Stimulated activated CD4-positive, alpha-beta T cell treated with anti-CD3 and anti-CD28 coated beads, TNF-alpha, amount 100 ng/mL, for 1 hour (primary cell): ENCODE measurements at places on chromosomes 5 and 9.

GRCh38 chr5:160169326-160169725 is 50.1 kb upstream of the PWWP2A start:
- no peak for DNase-seq

GRCh38 chr5:53971131-53971530 is 339.2 kb downstream of the ARL15 start:
- no peak for DNase-seq

DNA sequence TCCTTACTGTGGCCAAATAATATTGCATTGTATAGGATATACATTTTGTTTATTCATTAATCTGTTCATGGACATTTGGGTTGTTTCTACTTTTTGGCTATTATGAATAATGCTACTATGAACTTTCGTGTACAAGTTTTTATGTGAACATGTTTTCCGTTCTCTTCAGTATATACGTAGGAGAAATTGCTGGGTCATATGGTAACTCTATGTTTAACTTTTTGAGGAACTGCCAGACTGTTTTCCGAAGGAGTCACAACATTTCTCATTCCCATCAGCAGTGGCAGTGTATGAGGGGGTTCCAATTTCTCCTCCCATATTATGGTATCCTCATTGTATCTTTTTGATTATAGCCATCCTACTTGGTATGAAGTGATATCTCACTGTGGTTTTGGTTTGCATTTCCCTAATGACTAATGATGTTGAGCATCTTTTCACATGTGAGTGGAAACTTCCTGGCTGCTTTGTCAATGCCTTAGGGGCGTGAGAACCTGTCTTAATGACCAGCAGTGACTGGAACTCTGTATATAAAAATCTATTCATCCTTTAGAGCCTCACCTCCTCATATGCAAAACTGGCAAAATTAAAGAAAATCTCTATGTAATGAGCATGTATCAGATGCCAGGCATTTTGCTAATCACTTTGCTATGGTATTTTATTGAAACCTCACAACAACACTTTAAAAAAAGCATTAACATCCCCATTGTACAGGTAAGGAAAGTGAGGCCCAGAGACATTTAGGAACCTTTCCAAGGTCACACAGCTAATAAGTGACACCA is 47.8 kb upstream of the TGFBR1 start:
- DNase-seq: no peak

- DNase-seq: no peak
Measured at GRCh38 chr9:624935-625500, 216.5 kb upstream of the DMRT1 start.

DNA sequence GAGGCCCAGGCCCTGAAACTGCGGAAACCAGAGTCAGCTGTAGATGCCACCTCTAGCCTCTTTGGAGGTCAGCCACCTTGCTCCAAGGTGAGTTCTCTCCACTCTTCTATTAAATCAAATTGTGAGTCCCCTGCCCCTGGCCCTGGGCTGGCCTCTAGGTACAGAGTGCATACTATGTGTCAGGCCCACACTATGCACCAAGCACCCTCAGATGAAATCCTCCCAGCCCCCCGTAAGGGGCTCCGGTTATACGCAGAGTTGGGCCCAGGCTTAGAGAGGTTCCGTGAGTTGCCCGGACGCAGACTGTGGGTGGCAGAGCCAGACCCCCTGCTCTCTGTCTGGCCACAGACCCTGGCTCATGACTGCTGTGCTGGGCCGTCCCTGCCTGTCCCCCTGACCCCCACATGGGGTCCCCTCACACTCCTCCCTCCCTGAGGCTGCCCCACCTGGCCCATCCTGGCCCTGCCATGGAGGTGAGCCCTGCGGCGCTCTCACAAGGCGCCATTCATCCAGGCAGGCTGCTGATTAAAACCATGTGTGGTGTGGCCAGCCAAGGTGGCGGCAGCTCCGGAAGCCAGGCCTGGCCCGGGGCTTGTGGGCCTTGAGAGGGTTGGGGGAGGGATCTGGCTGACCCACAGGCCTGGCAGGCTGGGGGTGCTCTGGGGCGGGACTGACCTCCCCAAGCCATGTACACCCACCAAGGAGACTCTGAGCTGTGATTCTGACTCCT is 65.5 kb upstream of the SYNPO start:
- no peak for DNase-seq

DNA sequence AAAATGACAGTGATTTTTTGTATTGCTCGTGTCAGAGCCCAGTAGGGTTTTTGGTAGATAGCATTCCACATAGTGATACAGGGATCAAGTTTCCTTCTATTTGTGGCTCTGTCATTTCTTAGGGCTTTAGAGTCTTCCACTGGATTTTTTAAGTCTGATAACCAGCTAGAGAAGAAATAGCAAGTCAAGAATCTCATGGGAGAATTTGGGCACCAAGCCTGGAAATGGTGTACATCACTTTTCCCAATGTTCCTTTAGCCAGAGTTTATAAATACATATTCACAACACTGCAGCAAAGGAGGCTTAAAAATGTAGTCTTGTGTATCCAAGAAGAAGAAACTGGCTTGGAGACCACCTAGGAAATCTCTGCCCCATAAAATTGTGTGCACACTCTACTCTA is 647.1 kb upstream of the KLF4 start:
- no peak for DNase-seq

DNA sequence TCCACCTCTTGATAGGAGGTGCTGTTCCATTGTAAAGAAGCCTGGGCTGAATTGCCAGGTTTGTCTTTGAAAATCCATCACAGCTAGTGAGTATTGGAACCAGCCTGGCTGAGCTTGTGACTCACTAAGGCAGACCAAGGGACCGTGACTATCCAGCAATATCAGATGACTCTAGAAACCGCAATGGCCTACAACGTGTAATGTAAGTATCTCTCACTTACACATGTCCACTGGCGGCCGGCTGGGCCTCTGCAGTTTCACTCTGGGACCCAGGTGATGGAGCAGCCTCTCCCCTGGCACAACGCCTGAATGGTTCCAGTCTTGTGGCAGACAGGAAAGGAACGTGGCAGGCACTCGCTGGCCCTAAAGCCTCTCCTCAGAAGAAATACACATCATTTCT is 3.1 kb upstream of the HRH2 start:
- DNase-seq: no peak

GRCh38 chr9:128798896-128799295 is 11.8 kb downstream of the TBC1D13 start:
- DNase-seq: no peak

DNA sequence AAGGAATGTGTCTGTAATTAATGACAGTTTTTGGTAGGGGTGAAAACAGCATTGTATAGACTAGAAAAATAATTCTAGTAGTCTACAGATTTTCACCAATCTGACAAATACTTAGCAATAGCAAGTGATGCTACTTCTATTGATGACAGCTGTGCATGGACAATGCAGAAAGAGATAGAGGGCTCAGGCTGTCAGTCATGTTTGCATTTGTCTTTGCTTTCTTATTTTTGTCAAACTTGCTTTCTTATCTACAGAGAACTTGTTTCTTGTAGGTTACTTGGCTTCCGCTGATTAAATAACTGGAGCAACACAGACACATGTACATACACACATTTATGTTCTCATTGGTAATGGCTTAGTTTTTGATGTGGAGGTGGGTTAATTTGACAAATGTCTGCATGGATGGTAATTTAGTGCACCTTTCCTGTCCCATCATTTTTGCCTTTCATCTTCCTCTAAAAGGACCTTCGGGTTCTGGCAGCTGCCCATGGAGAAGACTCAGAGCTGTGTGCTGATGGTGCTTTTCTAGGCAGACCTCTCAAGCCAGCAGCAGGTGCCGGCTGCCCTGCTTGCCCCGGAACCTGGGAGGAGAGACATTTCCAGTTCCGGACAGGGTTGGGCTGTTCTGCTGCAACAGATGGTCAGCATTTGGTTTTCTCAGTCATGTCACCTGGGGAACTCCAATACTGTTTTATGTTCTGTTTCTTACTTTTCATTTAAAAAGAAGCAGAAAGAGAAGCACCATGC is 28.8 kb downstream of the CAMK4 start:
- DNase-seq: no peak

- peak; percentile 42 for DNase-seq
Measured at GRCh38 chr5:52725065-52725746, 62.5 kb upstream of the ITGA1 start.

GRCh38 chr9:105313238-105313637 is 68.8 kb downstream of the SLC44A1 start:
- DNase-seq: no peak

GRCh38 chr5:10599862-10600284 is 36.0 kb downstream of the ANKRD33B start:
- DNase-seq: no peak

- DNase-seq: no peak
Measured at GRCh38 chr5:137635521-137635921, 100.4 kb downstream of the KLHL3 start.

DNA sequence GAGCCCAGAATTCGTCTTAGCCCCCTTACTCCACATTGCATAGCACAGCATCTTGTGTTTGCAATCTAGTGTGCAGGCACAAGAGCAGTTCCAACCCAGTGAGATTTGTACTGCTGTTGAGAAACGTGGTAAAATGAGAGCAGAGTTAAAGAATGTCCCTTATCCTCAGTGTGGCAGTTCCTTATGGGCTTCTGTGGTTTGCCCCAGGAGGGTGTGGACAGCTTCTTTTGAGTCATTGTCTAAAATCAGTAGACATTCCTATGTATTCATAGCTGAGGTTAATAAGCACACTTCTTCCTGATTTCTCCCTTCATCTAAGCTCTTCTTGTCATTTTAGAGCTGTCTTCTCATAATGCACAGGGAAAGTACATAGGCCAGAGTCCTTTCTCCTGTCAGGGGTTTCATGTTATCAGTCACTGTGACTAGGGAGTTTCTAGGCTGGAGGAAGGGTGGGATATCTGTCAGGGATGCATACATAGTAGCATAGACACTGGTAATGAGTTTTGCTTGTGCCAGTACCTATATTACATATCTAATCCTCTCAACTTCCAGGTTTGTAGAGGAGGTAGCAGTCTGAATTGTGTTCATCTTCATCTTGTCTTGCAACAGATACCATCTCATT is 2.0 kb upstream of the CAVIN4 start:
- DNase-seq: no peak

DNA sequence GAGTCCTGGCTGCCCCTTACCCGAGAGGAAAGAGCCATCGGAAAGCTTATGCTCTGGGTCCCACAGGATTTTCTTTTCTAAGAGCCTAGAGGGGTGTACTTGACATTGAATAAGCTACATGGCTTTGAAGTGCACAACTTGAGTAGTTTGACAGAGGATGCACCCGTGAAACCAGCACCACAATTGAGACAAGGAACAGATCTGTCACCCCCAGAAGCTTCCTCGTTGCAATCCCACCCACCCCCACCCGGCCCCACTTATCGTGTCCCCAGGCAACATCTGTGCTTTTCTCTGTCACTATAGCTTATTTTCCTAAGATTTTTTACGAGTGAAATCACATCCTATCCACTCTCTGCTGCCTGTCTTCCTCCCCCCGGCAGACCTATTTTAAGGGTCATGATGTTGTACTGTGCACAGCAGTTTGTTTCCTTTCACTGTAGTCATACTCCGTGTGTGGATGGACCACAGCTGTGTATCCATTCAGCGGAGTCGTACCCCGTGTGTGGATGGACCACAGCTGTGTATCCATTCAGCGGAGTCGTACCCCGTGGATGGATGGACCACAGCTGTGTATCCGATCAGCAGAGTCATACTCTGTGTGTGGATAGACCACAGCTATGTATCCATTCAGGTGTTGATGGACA is 8.8 kb upstream of the FCN2 start:
- no peak for DNase-seq

DNA sequence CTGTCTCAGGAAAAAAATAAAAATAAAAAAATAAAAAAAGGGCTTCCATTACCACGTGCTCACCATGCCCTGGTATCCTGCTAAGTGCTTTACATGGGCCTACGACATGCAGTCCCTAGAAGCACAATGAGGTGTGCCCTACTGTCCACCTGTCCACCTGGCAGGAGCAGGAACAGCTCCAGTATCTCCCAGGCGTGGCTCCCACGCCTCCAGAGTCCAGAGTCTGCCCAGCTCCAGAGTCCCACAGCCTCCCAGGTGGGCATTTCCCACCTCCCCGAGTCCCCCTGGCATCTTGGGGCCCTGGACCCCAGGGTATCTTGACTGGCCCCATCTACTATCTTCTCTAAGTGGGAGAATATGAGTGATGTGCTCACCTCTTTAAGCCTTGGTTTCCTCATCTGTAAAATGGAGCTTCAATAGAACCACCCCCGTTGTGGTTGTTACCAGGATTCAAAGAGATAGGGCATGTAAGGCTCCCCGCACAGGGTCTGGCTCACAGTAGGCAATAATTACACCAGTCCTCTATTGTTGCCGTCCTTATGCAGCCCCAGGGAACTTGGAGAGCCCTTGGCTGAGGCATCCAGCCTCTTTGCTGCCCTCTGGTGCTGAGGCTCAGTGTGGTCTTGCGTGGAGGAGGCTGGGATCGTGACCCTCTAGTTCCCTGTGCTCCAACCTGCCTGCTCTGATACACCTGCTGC is 8.9 kb downstream of the CXCL14 start:
- DNase-seq: no peak

DNA sequence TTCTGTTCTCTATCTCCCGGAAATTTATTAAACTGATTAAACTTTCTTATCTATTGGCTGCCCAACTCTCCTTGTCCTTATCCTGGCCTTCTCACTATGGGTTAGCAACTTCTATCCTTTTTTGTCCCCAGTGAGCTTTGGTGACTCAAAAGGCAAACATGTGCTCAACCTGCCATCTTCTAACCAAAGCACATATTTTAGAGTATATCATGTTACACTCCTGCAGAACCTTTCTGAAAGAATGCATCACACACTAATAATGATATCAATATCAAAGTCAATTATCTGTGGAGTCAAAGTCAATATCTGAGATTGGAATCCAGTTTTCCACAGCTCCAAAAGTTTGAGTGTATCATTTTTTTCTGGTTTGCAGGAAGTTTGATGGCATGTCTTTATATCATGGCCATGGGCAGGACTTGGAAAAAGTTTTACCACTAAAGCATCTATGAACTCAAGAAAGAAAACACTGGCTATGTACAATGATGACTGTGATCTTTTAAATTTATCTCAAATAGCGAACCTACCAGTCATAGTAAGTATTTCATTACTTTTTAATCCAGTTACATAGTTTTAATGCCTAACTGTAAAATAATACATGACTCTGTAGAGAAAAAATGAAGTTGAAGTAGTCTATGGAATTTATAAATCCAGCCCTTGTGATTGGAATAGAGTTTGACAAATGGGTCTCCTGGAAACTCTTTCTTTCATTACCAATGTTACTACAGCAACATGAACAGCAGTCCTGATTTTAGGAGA is 166.8 kb downstream of the DROSHA start:
- DNase-seq: no peak

DNA sequence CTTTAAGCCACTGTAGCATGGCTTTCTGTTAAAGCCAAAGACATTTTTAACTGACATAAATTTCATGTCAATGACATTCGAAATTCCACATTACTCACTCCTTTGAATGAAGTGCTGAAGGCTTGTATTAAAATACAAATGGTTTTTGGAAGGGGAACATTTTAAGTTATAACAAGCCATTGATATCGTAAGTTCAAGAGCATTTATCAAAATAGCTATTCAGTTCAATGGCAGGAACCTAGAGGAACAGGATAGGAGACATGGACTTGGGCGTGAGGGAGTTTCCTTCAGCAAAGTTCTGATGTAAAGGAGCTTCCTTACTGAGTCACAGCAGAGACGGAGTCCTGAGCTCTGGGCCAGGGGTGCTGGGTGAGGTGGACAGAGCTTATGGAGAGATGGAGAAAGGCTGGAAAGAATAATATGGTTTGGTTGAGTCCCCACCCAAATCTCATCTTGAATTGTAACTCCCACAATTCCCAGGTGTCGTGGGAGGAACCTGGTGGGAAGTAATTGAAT is 631.8 kb downstream of the BNC2 start:
- DNase-seq: no peak

- DNase-seq: no peak
Measured at GRCh38 chr9:122058051-122058450, 35.1 kb downstream of the TTLL11 start.
